ENCODE measurements at places on chromosomes 5 and 9.

DNA sequence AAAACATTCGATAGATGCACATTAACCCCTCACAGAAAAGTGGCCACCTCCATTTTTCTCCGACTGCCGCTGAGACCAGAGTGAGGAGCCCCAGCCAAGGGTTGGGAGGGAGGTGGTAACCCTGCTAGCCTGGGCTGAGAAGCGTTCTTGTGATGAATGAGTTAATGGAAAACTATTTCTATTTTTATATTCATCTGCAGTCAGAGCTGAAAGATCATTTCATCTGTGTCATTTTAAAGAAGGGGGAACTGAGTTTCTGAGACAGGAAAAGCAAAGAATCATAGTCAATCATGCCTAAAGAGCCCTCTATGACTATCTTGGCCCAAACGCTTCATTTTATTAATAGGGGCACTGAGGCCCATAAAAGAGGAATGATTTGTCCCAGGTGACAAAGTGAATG, 229.5 kb downstream of the PAPPA start:
- DNase-seq = no peak

DNA sequence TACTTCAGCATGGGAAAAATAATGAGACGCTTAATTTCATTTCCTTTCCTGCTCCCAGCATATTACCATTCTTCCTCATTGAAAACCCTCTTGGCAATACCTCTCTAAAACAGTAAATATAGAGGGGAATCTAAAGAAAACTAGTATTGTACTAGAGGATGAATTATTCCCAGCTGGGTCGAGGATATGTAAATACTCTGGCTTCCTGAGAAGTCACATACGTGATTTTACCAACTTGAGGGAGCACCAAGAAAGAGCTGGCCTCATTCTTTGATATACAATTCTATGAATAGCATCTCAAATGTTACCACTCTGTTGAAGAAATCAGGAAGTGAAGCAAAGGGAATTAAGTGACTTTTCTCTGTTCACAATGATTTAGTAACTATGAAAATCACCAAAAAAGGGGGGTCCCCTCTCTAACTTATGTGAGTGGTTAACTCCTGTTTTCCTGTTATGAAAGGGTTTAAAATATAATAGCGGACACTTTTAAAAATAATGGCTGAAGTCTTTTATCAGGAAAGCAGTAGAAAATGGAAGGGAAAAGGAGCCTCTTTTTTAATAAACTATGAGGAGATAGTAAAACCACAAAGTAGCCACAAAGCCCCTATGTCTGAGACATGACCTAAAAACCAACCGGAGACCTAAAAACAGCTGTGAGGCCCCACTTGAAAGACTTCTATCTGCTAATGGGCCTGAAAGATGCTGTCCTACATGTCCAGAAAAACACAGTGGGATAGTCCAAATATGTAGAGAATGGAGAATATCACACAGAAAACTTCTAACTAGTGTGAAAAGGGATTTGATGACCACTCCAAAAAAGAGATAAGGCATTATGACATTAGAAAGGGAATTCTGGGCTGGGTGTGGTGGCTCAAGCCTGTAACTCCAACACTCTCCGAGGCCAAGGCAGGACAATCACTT, 42.6 kb downstream of the LPAR1 start:
- DNase-seq = no peak

- no peak for DNase-seq
Observed at GRCh38 chr9:13513716-13514444, 234.4 kb upstream of the MPDZ start.

- no peak for DNase-seq
Observed at GRCh38 chr5:127766676-127767335, 63.6 kb downstream of the CCDC192 start.

- DNase-seq = no peak
Observed at GRCh38 chr9:2992427-2992826, 148.5 kb upstream of the PUM3 start.

GRCh38 chr9:89884356-89885083, 279.7 kb downstream of the GADD45G start:
- DNase-seq = no peak

GRCh38 chr9:71743882-71744281, 24.4 kb downstream of the CEMIP2 start:
- DNase-seq = no peak

DNA sequence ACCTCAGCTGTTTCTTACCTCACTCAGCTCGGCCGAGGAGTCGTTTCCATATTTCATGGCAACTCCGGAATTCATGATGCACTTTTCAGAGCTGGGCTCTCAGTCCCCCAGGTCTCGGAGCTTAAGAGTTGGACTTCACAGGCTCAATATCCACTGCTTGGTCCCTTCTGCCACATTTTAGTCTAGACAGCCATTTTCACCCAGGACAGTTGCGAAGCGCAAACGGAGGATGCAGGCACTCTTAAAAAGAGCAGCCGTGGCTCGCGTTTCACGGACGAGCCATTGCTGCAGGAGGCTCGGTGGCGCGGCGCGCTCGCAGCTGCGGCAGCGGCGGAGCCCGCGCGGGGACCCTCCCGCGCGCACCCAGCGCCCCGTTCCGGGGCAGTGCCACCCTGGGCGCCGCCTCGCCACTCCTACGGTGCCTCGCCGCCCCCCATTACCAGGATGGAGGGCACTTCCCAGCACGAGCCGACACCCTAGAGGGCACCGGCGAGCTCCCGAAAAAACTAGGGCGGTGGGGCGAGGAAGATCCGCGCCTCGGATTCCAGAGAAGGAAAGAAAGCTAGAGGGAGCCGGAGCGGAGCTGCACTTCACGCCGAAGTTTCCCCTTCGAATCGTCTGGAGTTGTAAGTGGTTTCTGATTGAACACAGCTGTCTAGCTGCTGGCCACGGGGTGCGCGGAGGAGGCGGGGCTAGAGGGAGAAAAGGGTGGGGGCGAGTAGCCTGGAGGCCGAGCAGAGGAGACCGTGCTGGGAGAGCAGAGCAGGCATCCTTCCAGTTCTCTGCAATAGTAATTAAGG, 140.3 kb downstream of the TSSK1B start:
- peak; percentile 31 for DNase-seq

- no peak for DNase-seq
Observed at GRCh38 chr5:108238936-108239887, 142.7 kb downstream of the FBXL17 start.

DNA sequence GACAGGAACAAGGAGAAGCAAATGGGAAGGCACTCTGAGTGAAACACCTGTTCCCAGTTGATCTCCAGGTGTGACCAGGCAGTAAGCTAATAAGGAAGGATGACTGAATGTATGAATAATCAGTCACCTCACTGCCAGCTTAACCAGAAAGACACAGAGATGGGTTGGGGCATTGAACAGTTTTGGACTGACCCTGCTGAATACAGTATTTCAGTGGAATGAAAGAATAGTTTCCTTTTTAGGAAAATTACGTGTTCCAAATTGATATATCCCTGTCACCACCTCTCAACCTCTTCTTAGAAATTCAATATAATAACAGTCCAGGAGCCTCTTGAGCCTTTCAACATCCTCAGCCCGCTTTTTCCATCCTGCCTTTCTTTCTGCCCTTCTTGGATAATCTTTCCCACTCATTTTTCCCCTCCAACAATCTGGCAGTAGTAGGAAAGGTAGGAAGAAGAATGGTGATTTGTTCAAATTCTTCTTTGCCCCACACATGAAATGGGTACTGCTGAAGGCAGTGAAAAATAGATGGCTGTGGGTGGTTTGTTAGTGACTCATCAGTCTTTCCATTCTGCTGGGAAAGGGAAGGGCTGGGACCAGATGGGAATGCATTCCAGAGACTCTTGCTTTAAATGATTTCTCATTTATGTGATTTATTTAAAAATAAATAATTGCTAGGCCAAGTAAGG, 117.9 kb downstream of the ZSWIM6 start:
- DNase-seq = peak; percentile 22

DNA sequence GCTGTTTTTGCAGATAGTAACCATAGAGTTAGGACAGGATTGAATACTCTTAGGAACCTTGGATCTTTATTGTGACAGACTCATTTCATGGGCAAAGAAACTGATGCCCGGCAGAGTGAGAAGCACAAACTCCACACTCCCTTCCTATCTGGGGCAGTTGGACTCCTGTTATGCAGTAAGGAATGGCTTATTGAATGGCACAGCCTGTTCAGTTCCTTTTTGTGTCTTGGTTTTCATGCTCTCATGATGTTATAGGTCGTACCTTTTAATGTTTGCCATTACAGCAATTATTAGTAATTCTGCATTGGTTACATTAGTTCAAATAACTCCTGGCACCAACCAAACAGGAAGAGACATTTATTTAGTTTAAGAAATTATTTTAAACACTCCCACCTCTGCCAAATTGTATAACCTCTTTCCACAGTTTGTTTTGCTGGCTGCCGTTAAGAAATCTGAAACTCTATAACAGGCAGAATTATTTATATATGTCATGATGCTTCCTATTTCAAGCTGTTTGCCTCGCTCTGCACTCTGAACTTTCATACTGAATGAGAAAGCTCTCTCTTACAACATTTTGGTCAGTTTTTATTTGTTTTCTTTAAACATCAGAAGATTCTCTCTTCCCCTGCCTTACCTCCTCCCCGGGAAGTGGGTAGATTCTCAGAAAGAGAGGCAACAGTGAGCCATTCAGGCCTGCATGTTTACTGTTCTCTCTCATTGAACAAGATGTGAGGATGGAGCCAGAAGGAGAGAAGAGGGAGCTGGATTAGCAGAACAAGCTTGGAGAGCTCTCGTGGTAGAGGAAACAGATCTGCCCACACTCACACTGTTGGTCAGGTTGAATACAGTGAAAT, 144.4 kb downstream of the ARHGEF28 start:
- no peak for DNase-seq

All from cerebellar cortex (tissue), 1 donor.